ENCODE measurements at places on chromosomes 16 and 17. TPM values are rescaled to one million over a fixed set of nuclear protein-coding genes. Genes with fewer than 3 reads are reported as not detected.

- DNase-seq = no peak
Observed at GRCh38 chr16:50876263-50876662, 134.4 kb downstream of the CYLD start.

The JPH3 gene
- total RNA-seq = not detected

The GINS2 gene
- not detected for total RNA-seq

- DNase-seq = no peak
Observed at GRCh38 chr17:1490643-1491442, 1.6 kb downstream of the MYO1C start.

The RHBDL3 gene
- total RNA-seq = not detected

The CLEC19A gene
- not detected for total RNA-seq

GRCh38 chr16:52545222-52545897 is 1.6 kb downstream of the TOX3 start:
- no peak for DNase-seq

The NPIPB9 gene
- total RNA-seq = not detected

DNA sequence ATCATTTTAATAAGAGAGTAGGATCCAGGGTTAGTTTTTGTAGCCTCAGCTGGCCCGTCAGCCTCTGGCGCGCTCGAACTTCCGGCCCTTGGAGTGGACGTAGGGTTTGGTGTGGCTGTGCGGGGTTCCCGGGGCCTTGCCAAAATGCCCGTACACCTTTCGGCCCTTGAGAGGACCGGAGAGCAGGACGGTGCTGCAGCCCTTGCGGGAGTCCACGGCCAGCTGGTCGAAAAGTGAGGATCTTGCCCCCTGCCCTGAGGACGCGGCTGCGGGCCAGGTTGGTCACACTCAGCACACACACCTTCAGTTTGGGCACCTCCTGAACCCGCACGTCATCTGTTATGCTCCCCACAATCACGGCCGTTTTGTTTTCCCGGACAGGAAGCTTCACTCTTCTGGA is 42.2 kb upstream of the CNTNAP4 start:
- DNase-seq = no peak

All from ascending aorta (tissue), 2 donors.